T-helper 1 cell (primary cell): ENCODE measurements at places on chromosomes 3 and 15.

- no peak for DNase-seq
These were observed 36.9 kb downstream of the NCK1 start for GRCh38 chr3:136898954-136899353.

- no peak for DNase-seq
These were observed 135.0 kb upstream of the WNT5A start for GRCh38 chr3:55622116-55622515.

DNA sequence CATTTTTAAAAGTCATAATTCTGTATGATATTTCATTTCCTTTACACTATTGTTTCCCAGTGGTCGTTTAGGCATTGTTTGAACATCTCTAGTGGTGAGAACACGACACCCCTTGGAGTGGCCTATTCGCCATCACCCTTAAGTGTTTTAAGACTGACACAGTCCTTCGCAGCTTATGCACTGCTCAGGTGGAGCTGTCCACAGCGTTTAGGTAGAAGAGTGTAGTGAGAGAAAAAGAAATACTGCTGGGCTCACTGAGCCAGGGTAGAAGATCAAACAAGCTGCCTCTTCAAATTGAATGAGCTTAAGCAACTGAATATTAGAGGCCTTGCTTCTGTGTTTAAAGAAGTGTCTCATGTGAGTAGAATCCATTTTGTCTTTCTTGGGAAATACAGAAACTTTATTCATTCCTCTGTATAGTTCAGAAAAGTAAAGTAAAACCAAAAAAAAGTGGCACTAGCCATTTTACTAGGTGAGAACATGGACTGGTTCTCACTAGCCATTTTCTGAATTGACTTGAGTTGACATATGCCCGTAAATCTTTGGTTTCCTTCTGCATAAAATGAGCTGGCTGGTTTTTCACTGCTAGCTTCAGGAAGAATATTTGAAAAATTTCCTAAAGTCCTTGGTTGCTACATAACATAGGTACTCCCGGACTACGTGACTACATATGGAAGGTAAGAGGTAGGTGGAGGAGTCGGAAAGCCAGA lies 155.9 kb downstream of the P3H2 start:
- no peak for DNase-seq

DNA sequence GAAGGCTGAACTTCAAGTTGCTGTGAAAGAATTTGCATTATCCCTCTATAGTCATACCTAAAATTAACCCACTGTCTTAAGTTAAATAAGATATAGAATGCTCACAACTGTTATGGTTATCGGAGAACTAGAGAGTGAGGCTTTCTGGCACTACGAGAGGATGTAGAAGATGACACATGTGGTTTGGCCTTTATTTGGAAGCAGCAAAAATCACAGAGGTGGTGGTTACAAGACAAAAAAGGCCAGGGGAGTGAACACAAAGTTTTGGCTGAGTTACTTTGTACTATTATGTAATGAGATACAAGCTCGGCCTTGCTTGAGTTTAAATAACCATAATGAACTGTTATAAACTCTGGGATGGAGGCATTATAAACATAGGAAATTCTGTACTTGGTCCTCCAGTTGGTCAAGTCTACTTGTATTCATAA lies 78.3 kb upstream of the ICE2 start:
- no peak for DNase-seq

- no peak for DNase-seq
These were observed 25.8 kb downstream of the SIAH2 start for GRCh38 chr3:150736903-150737832.

GRCh38 chr3:69562020-69562419 lies 176.1 kb upstream of the FRMD4B start:
- DNase-seq = no peak

GRCh38 chr3:46242120-46242519 lies at the start of gene CCR3:
CCR3 (plus strand) TSS chr3:46242460; CDS start chr3:46265159, 22,699 bp downstream.
- no peak for DNase-seq

DNA sequence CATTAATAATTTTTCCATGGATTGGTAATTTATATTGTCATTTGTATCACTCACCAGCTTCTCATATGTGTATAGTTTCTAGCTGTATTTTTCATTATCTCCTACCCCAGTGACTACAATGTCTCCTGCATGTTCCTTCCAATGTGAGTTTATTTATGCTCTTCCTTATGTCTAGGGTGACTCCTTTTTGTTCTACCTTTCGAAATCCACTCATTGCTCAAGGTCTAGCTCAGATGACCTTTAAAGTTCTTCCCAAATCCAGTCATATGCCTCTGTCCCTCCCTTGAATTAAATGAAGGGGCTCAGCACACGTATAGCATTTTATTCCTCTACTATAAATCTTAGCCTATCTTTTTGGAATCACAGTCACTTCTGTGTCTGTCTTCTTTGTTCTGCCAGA lies 53.0 kb downstream of the TMEM45A start:
- no peak for DNase-seq

DNA sequence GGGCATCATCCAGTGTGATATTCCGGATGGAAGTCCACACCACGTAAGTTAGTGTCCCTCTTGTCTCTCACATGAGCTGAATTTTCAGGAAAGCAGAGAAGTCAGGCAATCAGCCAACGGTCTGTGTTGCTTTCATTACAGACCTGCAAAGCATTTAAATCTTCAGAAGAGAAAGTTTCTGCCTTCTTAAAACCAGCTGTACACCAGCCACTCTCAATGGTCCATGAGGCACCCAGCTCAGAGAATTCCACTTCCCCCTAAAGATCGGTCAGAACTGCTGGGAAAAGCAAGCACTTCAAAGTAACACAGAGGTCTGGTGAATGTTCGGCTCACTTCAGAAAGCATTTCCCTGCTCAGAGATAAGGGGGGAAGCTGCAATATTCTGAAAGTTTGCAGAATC lies 903.7 kb downstream of the EPHA3 start:
- DNase-seq = no peak

GRCh38 chr3:49616061-49616460 lies 58.1 kb upstream of the APEH start:
- DNase-seq = no peak

- DNase-seq = no peak
These were observed 8.3 kb downstream of the EIF2AK4 start for GRCh38 chr15:39942101-39942752.

DNA sequence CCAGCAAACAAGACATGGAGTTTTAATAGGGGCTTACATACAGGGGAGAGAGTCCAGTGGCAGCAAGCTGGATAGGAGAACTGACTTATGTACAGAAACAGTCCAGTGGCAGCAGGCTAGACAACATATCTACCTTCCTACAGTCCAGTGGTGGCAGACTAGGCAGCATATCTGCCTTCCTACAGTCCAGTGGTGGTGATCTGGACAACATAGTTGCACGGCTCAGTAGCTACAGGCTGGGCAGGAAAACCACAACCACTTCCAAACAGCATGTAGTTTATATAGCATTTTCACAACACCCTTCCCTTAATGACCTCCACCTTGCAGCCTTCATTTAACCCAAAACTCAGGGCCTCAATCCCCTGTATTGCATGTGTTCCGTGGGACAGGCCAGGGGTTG lies 181.3 kb upstream of the EIF1B start:
- no peak for DNase-seq
